ENCODE measurements at places on chromosomes 16 and 17.
A peak's percentile ranks its signal among the peaks of the same experiment; 100 is the strongest.

DNA sequence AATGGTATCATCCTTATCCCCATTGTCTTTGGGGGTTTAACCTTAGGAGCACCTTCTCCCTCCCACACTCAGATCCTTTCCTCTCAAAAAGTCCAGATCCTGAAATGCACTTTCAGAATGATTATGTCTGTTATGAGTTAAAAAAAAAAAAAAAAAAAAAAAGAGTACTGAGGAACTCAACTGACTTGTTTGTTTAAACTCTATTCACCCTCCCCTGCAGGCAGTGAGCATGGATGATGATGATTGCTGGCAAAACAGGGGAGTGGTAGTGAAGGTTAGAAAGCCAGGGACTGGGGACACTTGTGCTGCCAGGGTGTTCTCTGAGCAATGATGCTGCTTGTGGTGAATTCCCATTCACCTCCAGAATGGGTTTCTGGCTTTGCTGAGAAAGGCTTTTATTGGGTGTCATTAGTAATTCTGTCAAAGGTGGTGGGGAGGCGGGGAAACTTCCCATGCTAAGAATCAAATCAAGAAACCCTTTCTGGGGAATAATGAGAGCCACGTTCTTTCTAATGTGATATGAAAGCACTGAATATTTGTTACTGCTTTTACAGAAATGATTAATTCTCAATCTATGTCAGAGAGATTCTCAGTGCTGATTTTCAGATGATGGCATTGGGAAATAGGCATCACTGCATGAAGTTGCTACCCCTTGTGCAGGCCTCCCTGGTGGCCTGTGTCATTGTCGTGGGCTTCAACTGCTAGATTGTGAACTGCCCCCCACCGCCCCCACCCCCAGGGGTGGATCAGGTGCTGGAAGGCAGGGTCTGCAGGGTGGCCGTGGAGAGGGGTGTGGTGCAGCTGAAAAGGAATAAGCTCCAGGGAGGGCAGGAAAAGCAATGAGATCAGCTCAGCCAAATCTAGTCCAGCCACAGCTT lies 14.1 kb downstream of the CCL4 start:
- DNase-seq: no peak

DNA sequence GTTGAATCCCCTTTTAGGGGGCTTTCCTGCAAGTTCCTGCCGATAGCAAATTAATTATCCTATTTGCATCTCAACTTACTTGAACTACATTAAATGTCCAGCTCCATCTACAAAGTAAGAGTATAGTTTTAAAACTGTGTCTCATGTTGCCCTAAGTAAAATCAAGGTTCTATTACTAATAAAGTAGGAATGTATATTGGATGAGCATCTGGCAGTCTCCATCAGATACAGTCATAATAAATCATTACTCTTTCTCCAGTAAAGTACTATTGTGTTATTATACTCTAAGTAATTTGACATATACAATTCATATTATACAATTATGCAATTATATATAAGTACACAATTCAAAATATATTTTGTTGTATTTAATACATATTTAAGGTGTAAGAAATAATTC lies 249.3 kb downstream of the CEP112 start:
- no peak for DNase-seq

GRCh38 chr17:78823282-78824046 lies 17.1 kb downstream of the USP36 start:
- DNase-seq: no peak

DNA sequence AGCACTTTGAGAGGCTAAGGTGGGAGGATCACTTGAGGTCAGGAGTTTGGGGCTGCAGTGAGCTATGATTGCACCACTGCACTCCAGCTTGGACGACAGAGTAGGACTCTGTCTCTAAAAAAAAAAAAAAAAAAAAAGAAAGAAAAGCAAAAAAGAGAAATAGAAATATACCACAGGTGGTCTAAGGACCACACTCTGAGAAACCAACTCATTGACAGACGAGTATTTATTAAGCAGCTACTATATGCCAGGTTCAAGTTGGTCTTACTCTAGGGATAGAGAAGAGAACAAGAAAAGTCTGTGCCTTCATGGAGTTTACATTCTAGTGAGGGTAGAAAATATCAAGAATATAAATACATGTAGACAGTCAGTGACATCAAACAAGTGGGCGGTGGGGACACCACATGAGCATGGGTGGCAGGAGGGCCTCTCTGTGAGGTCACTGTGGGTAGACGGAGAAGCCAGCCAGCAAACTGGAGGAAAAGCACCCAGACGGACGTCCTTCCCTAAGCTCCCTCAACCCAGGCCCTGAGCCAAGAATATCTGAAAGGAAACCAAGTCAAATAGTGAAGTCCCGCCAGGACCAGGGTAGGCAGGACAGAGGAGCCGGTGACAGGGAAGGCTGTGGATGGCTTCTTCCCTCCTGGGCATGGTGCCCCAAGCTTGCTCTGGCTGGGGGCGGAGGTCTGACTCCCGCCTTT lies 4.7 kb downstream of the CDIPT start:
- no peak for DNase-seq

DNA sequence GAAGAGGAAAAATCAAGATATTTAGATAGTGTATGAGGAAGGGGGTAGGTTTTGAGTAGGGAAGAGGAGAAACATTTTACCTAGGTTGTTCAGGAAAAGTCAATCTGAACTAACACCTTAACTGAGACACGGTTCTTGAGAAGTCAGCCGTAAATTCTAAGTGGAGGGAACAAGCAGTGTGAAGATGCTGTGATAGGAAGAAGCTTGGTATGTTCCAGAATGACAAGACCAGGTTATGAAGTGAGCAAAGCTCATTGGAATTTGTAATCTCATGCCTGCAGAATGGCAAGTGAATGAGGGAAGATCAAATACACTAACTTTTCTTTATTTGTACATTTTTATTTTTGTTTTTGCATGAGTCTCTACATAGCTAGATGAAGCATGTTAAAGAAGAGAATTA lies 307.6 kb downstream of the ZFHX3 start:
- no peak for DNase-seq

DNA sequence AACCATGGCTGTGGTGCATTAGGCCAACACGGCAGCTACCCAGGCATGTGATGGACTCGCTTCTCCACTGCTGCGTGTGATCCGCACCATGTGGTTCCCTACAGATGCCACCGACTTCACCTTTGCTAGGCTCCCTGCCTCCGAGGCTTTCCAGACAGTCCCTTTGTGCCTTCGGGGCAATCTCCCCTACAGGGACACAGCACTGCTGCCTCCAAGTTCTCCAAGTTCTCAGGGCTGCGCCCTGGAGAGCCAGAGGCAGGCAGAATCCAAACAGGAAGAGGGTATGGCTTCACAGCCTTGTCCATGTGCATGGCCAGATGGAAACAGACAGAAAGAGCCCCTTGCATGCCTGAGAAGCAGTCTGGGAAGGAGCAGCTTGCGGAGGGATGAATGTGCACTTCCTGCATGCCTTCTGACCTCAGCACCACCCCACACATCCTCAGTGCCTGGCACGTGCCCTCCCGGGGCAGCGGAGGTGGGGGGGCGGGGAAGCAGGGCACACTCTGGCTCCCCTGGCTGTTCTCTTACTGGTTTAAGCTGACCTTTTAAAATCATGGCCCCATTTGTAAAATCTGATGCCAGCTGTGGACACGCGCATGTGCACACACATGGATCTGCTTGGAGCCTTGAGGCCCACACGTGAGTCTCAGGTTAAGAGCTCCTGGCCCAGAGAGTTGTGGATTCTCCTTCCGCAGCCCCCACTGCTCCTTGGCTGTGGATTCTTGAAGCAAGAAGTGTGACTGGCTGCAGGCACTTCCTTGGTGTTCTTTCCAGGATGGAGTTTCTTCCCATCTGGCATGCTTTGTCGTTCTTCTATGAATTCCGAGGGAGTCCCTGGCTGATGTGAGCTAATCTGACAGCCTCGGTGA lies 55.3 kb upstream of the MTSS2 start:
- no peak for DNase-seq

- DNase-seq: no peak
Observed at GRCh38 chr17:35536664-35537171, 760 bp downstream of the SLFN12L start.

- no peak for DNase-seq
Observed at GRCh38 chr16:81606039-81606438, 161.4 kb downstream of the CMIP start.

GRCh38 chr16:27762441-27762840 lies 212.5 kb downstream of the KATNIP start:
- no peak for DNase-seq

- DNase-seq: no peak
Observed at GRCh38 chr16:68768175-68768574, 31.1 kb downstream of the CDH1 start.

DNA sequence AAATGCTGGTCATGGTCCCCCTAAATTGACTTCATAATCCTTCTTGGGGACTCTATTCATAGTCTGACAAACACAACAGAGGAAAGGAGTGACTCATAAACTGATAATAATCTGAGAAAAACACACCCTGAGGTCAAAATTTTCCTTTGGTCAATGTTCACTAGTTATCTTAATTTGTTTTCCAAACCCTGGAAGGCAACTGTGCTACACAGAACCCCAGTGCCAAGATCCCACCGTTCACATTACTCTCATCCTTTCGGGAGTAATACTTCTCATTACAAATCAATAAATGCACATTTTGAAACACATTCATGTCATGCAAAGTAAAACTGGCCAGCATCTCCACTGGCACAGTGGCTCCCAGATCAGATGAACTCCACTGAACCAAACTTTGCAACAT lies 23.2 kb downstream of the COIL start:
- DNase-seq: no peak

- DNase-seq: no peak
Observed at GRCh38 chr17:12667299-12667958, 1.7 kb downstream of the MYOCD start.

- no peak for DNase-seq
Observed at GRCh38 chr16:81531419-81531821, 86.8 kb downstream of the CMIP start.

DNA sequence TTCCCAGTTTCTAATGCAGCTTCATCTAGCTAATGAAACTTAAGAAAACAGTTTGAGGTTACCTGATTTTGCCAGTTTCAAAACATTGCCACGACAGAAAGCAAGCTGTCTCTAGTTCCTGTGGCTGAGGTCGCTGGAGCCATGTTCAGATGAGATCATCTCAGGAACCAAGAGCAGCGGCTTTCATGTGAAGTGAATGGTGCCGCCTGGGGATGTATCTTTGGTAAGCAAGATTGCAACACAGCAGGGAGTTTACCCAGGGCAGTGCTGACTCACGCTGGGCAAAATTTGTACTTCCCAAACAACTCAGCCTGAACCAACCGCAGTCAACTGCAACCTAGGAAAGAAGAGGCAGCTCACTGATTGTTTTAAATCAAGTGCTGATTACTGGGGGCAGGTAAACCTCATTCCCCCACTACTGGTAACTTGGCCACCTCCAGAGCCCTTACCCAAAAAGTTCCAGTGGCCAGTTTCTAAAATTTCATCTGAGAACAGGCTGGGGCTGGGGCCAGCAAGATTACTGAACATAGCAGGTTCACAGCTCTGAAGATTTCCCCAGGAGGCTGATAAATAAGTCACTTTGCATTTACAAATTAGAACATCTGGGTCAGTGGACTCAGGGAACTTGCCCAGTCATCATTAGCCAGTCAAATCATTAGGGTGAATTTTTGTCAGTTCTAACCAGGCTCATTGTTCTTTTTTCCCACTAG lies at the start of gene RFFL:
TSS of gene RFFL (minus strand) at position 194 of the 710 bp plus-strand sequence. CDS start 37,154 bp downstream, outside the sequence.
- peak; percentile 63 for DNase-seq

GRCh38 chr17:31508288-31509094 lies 117.0 kb downstream of the RAB11FIP4 start:
- peak; percentile 40 for DNase-seq

DNA sequence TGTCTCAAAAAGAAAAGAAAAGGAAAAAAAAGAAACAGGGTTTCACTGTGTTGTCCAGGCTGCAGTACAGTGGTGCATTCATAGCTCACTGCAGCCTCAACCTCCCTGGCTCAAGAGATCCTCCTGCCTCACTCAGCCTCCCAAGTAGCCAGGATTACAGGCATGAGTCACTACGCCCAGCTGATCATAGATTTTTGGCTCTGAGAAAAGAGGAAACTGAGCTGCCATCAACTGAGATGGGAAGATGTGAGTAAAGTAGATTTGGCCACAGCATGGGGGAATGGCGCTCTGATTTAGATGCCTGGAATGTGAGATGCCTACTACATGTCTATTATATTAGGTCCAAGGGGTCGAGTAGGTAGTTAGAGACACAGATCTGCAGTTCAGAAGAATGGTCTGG lies 5.9 kb upstream of the NAGS start:
- DNase-seq: no peak

DNA sequence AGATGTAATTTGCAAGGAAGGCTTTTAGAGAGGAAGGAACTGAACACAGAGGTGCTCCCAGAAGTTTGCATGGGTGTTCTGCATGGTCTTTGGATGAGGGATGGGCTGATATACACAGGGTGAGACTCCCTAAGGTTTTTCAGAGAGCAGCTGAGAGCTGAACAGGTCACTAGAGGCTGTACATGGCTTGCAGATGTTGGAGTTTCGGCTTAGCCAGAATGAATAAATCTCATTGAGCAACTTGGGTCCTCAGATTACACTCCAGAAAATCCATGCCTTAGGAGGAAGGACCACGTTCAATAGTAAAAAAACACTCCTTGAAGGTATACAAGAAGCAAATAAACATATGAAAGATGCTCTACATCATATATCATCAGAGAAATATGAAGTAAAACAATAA lies 7.5 kb upstream of the ITGB3 start:
- DNase-seq: no peak

DNA sequence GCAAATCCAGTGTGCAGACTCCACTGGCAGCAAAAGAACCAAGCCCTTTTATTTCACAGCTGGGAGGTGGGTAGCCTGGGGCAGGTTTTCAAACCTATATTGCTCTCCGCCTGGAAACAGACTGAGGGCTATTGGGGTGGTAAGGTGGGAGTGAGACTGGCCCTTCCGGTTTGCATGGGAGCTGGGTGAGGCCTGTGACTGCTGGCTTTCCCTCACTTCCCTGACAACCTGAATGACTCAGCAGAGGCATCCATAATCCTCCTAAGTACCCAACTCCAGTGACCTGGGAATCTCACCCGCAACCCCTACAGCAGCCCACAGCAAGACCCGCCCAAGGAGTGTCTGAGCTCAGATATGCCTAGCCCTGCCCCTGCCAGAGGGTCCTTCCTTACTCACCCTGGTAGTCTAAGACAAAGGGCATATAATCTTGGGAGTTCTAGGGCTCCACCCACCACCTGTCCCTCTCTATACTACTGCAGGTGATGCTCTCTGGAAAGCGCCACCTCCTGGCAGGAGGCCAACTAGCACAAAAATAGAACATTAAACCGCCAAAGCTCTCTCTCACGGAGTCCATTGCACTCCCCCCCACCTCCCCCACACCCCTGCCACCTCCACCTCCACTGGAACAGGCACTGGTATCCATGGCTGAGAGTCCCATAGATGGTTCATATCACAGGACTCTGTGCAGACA lies 602.0 kb upstream of the C16orf82 start:
- no peak for DNase-seq

- DNase-seq: no peak
Observed at GRCh38 chr17:82565551-82565950, 46.0 kb downstream of the FOXK2 start.

- no peak for DNase-seq
Observed at GRCh38 chr16:53949715-53950410, 245.9 kb downstream of the FTO start.

- no peak for DNase-seq
Observed at GRCh38 chr16:49596648-49597291, 223.2 kb downstream of the C16orf78 start.

- DNase-seq: no peak
Observed at GRCh38 chr17:65025297-65025696, 31.2 kb downstream of the GNA13 start.

GRCh38 chr16:57826706-57827625 lies 24.7 kb upstream of the KIFC3 start:
- DNase-seq: no peak
